ENCODE measurements at places on chromosomes 7 and 10.

- no peak for DNase-seq
Observed at GRCh38 chr10:84204122-84204521, 9.8 kb downstream of the CDHR1 start.

GRCh38 chr10:82321724-82322123, 446.7 kb downstream of the NRG3 start:
- DNase-seq: no peak

DNA sequence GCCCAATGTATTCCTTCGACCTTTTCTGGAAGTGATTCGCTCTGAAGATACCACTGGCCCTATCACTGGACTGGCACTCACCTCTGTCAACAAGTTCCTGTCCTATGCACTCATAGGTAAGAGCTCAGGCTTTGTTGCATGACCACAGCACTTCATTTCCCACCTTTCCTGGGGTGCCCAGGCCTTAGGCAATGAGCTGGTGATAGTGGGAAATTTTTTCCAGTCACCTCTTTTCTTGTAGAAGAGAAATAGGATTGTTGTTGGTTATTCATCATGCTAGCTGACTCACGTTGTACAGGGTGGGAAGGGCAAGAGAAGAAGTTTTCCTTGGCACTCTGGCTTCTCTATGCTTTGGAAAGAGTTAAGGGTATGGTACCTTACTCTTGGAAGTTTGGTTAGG, 51.4 kb upstream of the NFKB2 start:
- DNase-seq: no peak

DNA sequence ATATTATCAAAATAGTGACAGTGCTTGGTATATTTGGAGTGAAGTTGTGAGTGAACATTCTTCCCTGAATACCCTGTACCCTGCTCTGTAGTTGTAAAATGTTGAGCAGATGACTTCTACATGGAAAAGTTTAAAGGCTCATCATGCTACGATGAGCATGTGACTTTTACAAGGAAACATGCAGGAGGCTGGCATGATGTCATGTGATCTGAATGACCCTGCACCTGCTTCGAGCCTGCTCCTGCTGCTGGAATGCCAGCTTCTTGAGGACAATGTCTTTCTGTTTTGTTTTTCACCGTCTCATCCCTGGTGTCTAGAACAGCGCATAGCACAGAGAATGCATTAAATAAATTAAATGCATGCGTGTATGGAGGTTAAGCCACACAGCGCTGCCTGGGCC, 5.4 kb upstream of the INPP5A start:
- DNase-seq: no peak

GRCh38 chr10:89032141-89032891, 41.7 kb downstream of the FAS start:
- DNase-seq: no peak

DNA sequence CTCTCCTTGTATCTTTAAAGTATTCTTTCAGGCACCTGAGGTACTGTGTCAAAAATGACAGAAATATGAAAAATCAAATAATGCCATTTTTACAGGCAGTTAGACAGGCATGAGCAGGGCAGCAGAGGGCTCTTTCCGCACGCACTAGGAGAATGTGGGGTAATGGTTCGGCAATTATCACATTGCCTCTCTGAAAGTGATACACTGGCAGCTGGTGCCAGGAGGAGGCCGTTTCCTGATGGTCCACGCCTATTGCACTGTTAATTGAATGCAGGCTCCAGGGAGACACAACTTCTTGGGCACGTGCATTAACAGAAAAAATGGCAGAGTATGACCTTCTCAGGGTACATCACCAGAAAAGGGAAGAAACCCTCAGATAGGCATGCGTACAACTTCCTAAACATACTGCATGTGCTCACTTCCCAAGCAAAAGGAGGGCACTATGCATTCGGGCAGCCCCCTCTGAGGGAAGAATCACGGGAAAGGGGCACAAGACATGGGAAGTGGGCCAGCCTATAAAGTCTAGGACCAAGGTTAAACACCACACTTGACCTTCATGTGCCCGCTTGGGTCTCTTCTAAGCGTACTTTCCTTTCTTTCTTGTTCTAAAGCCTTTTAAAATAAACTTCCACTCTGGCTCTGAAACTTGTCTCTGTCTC, 161.7 kb downstream of the TNS3 start:
- DNase-seq: no peak
